ENCODE measurements at places on chromosomes 4 and X. TPM values are rescaled to one million over a fixed set of nuclear protein-coding genes. Genes with fewer than 3 reads are reported as not detected.

Gene TMSB15A
- 0.33 TPM for total RNA-seq

Gene NXF3
- not detected for total RNA-seq

Gene TMEM192
- 20.7 TPM for total RNA-seq

Gene BEX2
- total RNA-seq = 0.38 TPM

Gene MBTPS2
- 5.6 TPM for total RNA-seq

Gene HSFX3
- not detected for total RNA-seq
